ENCODE measurements at places on chromosomes 2 and 18. TPM values are rescaled to one million over a fixed set of nuclear protein-coding genes. Genes with fewer than 3 reads are reported as not detected.

The SMARCAL1 gene
- 16.1 TPM for total RNA-seq

The DPP4 gene
- 5.9 TPM for total RNA-seq

The EHD3 gene
- total RNA-seq: 22.7 TPM

The CYP27A1 gene
- total RNA-seq: 15.9 TPM

The ACTG2 gene
- total RNA-seq: 16.5 TPM

The NR4A2 gene
- total RNA-seq: 0.34 TPM

Measured in bronchus fibroblast of lung (primary cell).